M059J (cell line): ENCODE measurements at places on chromosomes 5 and 9. TPM values are rescaled to one million over a fixed set of nuclear protein-coding genes. Genes with fewer than 3 reads are reported as not detected.
A peak's percentile ranks its signal among the peaks of the same experiment; 100 is the strongest.

DNA sequence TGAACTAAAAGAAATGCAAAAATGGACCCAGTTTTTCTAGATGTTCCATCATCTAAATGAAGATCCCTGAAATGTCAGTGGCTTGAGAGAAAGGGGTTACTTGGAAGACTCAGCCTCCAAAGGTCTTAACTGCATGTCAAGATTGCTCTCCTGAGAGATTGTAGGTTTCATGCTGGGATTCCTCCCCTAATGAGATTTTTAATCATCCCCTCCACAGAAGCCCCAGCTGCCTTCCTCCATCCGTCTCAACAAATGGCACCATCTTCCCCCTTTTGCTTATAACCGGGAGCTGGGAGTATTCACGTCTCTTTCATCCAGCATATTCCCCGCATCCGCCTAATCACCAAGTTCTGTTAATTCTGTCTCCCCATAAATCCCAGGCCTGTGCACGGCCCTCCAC, 104.5 kb downstream of the NSG2 start:
- no peak for DNase-seq

DNA sequence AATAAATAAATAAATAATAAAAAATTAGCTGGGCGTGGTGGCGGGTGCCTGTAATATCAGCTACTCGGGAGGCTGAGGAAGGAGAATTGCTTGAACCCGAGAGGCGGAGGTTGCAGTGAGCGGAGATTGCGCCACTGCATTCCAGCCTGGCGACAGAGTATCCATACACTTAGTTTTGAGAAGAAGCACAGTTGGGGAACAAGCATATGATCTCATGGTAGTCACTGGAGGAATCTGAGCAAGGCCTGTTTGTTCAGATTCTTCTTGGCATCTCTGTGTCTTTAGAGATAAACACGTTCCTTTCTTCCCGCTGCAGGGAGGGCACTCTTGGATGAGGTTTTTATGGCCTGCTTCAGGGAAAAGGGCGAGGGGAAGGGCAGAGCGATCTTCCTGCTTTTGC, 15.6 kb upstream of the DENND1A start:
- DNase-seq = no peak

DNA sequence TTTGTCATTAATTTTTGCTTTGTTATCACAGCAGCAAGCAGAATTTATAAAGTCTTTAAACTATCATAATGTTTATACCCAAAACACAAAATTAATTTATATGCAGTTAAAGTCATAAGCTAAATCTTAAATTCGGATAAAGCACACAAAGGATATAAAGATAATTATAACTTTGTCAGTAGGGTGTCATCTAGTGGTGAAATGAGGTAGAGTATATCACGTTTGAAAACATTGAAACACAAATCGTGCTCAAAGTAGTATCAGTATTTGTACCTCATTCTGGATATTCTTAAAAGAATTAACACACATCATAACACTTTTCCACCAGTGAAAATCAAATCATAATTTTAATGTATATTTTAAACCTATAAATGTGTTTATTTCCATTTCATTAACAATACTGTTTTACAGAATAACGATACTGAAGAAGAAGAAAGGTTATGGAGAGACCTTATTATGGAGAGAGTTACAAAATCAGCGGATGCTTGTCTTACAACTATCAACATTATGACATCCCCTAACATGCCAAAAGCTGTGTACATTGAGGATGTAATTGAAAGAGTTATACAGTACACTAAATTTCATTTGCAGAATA, 129.5 kb downstream of the NIPBL start:
- peak; percentile 46 for DNase-seq

GRCh38 chr5:166746506-166746905, 1544.9 kb upstream of the WWC1 start:
- no peak for DNase-seq

DNA sequence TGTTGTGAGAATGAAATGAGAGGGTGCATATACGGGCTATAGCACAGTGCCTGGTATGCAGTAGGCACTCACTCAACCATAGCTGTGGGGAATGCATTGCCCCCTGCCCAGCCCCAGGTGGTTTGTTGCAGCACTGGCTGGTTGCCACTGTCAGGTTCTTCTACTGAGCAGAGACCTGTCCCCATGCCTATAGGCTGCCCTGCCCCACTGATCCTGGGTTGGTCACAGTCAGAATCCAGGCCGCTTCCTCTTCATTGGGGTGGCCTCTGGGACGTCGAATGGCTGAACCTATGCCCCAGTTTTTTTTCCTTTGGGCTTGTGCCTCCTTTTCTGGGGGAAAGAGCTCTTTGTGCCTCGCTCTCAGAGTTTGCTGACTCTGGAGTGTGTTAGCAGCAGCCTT, 74.6 kb downstream of the RGS3 start:
- no peak for DNase-seq

DNA sequence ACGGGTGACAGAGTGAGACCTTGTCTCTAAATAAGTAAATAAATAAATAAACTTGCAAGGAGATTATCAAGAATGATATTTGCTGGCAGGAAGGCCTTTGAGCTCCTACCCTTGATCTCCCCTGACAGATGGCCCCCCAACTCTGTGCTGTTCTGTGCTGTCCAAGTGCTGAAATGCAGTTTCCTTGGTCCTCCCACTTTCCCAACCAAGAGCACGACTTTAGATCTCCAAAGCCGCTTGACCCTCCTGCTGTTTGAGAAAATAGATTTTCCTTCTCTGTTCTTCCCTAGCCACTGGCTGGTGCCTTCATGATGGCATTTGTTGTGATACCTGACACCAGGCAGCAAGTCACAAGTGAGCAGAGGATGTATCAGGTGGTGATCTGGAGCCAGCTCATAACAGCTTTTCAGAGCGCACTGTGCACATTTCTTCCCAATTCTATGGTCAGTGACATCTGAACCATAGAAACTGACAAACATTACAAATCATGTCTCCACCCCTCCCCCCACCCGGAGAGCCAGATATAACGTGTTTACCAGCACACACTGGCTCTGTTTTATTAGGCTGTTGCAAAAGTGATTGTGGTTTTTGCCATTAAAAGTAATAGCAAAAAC, 80.0 kb upstream of the PUM3 start:
- no peak for DNase-seq

- DNase-seq = no peak
Observed at GRCh38 chr5:23389291-23390101, 117.9 kb upstream of the PRDM9 start.

- DNase-seq = peak; percentile 40
Observed at GRCh38 chr5:88664645-88665044, 218.3 kb downstream of the MEF2C start.

GRCh38 chr9:68974901-68975300, 39.0 kb downstream of the PRKACG start:
- DNase-seq = no peak

- DNase-seq = no peak
Observed at GRCh38 chr9:128391956-128392301, 20.8 kb downstream of the URM1 start.

- no peak for DNase-seq
Observed at GRCh38 chr5:51386916-51387883, 4.0 kb downstream of the ISL1 start.

- DNase-seq = no peak
Observed at GRCh38 chr9:72839085-72839484, 113.8 kb downstream of the ALDH1A1 start.

- DNase-seq = no peak
Observed at GRCh38 chr5:179158556-179158955, 98.4 kb downstream of the ZNF354C start.

GRCh38 chr9:121073038-121073437, 1.7 kb upstream of the CNTRL start:
- DNase-seq = no peak

GRCh38 chr9:125764198-125764597, 17.0 kb downstream of the PBX3 start:
- DNase-seq = no peak

GRCh38 chr9:14517154-14517906, 175.9 kb downstream of the ZDHHC21 start:
- DNase-seq = no peak

- DNase-seq = no peak
Observed at GRCh38 chr9:137320555-137321384, 18.7 kb upstream of the NRARP start.

DNA sequence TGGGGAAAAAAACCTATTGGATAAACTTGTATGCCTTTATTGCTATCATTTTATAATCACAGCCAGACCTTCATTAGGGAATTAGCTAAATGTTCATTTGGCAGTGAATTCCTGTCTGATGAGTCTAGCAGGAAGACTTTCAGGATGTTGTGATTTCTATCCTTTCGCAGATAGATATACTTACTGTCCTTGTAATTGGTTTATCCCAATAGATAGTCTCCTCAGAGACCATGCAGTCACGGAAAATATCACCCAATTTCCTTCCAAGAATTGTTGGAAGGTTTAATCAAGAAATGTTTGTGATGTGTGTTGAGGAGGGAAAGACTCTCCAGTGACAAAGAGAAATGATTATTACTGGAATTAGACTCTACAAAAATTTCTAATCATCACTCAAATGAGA, 1937.9 kb upstream of the WWC1 start:
- DNase-seq = no peak

DNA sequence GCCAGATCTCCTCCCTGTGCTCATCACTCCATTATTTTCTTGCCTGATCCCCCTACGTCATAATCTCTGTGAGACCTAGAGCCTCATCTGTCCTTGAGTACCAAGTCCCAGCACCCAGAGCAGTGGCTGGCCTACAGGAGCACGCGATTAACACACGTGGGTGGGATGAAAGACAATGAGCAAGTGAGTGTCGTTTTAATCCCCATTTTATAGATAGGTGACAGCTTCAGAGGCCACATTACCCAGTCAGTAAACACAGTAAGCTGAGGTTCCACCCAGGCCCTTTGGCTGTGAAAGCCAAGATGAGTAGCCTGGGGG, 17.3 kb downstream of the TRUB2 start:
- no peak for DNase-seq

SHISAL2B gene
- not detected in 2 replicates for total RNA-seq

MATR3 gene
- total RNA-seq = 144 and 237 TPM in 2 replicates

ARHGEF37 gene
- total RNA-seq = 0.15 and 0.20 TPM in 2 replicates

PKD2L2 gene
- total RNA-seq = 0.17 TPM in 1 of 2 replicates, not detected in the other

C6 gene
- total RNA-seq = 0.17 and 1.6 TPM in 2 replicates

TAF11L10 gene
- total RNA-seq = not detected in 2 replicates

STK32A gene
- total RNA-seq = 0.07 and 0.22 TPM in 2 replicates

FAM200C gene
- total RNA-seq = 9.7 and 11.3 TPM in 2 replicates

TAF1L gene
- total RNA-seq = 0.02 TPM in 2 replicates

CDKN2A gene
- 594 and 597 TPM in 2 replicates for total RNA-seq

CIZ1 gene
- total RNA-seq = 50.2 and 52.4 TPM in 2 replicates

CARTPT gene
- total RNA-seq = not detected in 2 replicates

MRPS30 gene
- 58.5 and 80.3 TPM in 2 replicates for total RNA-seq

BTNL3 gene
- not detected in 2 replicates for total RNA-seq

GPR150 gene
- 0.34 and 2.4 TPM in 2 replicates for total RNA-seq

SPOCK1 gene
- 25.5 and 29.1 TPM in 2 replicates for total RNA-seq

SMIM33 gene
- total RNA-seq = not detected in 2 replicates
